Activated T-cell treated with anti-CD3 and anti-CD28 coated beads for 48 hours (primary cell): ENCODE measurements at places on chromosomes 5 and 9.

- DNase-seq: no peak
Measured at GRCh38 chr9:87119328-87119881, 172.1 kb upstream of the GAS1 start.

DNA sequence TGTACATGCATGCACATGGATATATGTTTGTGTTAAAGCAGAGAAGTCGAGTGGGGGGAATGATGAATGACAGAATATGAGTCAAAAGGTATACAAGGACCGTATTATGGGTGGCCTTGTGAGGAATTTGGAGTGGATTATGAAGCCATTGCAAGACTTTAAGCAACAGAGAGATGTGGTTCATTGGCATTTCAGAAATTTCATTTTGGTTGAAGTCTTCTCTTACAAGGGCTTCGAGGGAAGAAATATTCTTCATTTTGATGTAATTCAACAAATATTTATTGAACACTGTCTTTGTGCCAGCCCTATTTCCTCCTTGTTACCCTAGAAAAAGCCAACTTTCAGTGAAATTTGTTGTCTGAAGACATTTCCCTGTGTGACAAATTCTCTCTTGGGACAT is 83.9 kb upstream of the SLCO6A1 start:
- DNase-seq: no peak

GRCh38 chr5:128084228-128085167 is 932 bp downstream of the SLC12A2 start:
- peak; percentile 33 for DNase-seq

DNA sequence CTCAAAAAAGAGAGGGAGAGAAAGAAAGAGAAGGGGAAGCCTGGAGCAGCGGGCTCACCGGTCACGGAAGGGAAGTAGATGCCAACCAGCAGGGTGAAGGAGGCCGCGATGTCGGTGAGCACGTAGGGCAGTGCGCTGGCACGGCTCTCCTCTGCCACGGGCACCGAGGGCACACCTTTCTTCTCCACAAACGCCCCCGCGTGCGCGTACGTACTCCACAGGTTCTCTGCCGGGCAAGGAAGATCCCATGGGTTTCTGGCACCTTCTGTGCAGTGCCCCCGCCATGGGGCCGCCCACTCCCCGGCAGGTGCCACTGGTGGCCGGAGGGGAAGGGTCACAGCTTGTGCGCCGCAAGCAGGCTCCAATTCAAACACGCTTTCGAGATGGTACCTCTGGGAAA is 30.3 kb downstream of the SLC12A7 start:
- DNase-seq: no peak

- DNase-seq: no peak
Measured at GRCh38 chr9:138075496-138075895, 197.9 kb downstream of the CACNA1B start.

- no peak for DNase-seq
Measured at GRCh38 chr5:137344723-137345322, 154.3 kb downstream of the SPOCK1 start.

GRCh38 chr9:37550781-37551180 is 25.4 kb downstream of the FBXO10 start:
- DNase-seq: no peak

DNA sequence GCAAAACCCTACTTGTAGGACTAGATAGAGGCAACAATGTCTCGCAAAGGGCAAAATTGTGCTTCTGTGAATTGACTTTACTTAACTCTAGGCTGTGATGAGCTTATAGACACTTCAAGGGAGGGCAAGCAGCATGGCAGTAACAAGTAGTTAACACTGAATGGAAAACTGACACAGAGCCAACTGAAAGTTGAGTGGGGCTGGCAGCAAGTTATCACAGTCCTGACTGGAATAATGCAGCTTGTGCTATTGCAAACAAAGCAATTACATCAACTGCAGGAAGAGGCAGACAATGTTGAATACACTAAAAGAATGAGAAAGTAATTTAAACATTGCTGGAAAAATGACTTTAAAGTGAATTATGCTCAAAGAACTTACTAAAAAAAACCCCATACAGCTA is 62.2 kb downstream of the RNF38 start:
- no peak for DNase-seq

- no peak for DNase-seq
Measured at GRCh38 chr5:65126542-65127069, 355.1 kb downstream of the ADAMTS6 start.

- no peak for DNase-seq
Measured at GRCh38 chr5:171392585-171393159, 5.0 kb downstream of the NPM1 start.
